ENCODE measurements at places on chromosomes 5 and 9.
A peak's percentile ranks its signal among the peaks of the same experiment; 100 is the strongest.

DNA sequence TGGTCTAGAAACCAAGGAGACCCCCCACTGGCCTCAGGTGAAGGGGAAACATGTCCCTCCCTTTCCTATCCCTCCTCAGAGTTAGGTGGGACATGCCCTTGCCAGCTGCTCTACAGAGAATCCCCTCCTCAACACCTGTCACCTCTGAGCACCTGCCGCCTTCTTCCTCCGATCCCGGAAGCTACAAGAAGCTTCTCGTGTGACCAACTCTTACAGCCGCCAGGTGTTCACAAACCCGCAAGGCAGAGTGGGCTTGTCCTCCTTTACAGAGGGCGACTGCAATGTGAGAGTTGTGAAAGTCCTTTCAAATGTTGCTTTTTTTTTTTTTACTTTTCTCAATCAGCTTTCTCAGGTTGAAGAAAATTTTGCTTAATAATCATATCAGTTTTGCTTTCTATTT lies 3.7 kb upstream of the ICE1 start:
- no peak for DNase-seq

GRCh38 chr5:170220191-170220590 lies 12.6 kb upstream of the C5orf58 start:
- no peak for DNase-seq

DNA sequence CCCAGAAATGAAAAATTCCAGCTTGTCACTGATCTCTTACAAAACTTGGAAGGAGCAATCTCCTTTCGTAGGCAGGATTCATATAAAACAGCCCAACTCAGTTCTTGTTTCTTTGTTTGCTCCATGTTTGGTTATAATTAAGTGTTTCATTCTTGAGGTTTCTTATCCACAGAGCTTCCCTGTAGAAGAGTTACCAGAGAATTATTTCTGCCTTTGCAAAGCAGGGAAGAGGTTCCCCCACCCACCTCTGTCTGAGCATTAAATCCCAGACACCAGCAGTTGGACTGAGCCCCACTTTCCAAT lies 34.1 kb upstream of the RAI14 start:
- peak; percentile 89 for DNase-seq

DNA sequence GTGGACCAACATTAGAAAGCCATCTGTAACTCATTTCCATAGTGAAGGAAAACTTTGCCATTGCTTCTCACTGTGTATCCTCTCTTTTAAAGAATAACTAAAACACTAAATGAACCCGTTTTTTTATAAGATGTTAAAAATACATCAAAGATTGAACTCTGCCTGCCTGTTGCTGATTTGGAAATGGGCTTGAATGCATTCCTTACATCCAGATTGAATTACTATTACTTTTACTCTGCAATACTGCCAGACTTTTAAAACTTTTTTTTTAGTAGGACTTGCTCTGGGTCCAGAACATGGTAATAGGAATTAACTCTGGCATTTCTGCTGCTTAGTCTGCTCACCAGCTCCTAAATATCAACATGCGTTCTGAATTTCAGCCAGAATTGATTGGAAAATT lies 176.8 kb upstream of the PAPPA start:
- DNase-seq = no peak

GRCh38 chr5:128706269-128706668 lies 168.2 kb upstream of the FBN2 start:
- DNase-seq = no peak

DNA sequence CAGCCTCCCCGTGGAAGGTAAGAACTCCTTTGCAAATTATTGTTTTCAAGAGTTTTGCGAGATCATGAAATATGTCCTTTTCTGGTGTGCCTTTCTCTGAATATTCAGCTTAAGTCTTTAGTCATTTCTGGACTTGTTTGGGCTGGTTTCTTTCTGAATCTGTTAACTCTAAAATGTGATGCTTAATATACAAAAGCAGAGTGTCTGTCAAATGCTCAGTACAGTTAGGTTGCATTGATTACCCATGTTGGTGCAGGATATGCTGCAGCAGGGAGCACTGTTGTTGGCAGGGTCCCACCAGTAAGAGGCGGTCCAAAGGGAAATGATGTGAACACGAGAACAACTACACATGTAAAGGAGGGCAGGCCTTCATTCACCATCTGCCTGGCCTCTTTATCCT lies 47.7 kb downstream of the SPTAN1 start:
- no peak for DNase-seq

- DNase-seq = no peak
These were observed 54.2 kb downstream of the LRSAM1 start for GRCh38 chr9:127505396-127506116.

DNA sequence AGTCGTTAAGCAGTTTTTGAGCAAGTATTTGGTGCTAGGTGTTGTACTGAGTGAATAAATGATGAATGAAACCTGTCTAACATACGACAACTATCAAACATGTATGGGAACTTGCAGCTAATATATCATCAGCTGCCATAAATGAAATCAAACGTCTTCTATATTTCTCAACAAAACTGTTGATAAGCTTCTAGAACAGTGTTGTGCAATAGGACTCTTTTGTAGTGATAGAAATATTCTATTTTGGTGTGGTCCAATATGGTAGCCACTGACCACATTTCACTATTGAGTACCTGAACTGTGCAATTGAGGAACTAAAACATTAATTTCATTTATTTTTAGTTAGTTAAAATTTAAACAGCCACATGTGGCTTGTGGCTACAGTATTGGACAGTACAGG lies 16.3 kb upstream of the FYB1 start:
- no peak for DNase-seq

DNA sequence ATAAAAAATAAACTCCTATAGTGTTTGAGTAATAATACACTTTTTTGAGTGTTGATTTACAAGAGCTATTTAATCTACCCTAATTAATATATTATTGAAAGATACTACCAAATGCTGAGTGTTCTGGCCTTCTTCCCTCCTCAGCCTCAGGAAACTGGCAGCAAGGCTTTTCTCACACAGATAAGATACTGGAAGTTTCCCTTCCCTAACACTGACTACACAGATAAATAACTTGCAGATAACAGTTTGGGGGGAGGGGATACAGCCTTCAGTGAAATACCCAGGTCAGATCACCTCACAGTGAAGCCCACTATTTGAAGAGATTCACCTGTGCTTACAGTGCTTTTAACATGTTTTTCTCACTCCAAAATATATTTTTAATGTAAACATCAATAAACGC lies 1.6 kb upstream of the NIPSNAP3A start:
- DNase-seq = no peak

GRCh38 chr5:1332461-1333001 lies 12.4 kb downstream of the CLPTM1L start:
- DNase-seq = no peak

DNA sequence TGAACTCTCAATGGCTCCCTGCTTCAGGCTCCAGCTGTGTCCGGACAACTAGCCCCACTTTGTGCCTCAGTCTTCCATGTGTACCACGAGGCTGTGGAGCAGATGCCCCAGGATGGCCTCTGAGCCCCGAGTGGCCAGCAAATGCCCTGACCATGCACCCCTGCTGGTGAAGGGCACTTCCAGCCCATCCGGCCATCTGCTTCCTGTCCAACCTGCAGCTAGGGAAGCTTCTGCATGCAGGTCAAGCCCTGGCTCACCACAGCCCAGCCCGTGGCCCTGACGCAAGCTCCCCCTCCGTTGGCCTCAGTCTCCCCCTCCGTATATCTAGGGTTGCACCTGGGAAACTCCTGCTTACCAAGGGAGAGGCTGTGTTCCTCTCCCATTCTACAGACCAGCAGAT lies 4.8 kb downstream of the NINJ1 start:
- no peak for DNase-seq

DNA sequence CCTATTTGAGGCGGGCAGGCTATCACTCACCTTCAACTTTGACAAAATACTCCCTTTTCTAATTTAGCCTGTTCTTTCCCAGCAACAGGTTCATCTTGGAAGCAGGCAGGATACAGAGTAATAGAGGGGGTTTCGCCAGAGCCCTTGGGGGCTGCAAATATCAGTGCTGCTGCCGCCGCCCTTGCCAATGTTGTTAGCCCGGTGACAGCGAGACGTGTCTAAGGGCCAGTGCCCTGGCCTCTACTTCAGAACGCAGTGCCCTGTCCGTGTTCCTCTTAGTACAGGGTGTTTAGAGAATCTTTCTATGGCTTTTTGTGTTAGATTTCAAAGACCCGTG lies 703 bp downstream of the FAM120AOS start:
- DNase-seq = no peak

GRCh38 chr5:96942911-96943310 lies 7.0 kb downstream of the LNPEP start:
- DNase-seq = no peak

GRCh38 chr9:123011878-123012528 lies 21.5 kb upstream of the GPR21 start:
- no peak for DNase-seq

DNA sequence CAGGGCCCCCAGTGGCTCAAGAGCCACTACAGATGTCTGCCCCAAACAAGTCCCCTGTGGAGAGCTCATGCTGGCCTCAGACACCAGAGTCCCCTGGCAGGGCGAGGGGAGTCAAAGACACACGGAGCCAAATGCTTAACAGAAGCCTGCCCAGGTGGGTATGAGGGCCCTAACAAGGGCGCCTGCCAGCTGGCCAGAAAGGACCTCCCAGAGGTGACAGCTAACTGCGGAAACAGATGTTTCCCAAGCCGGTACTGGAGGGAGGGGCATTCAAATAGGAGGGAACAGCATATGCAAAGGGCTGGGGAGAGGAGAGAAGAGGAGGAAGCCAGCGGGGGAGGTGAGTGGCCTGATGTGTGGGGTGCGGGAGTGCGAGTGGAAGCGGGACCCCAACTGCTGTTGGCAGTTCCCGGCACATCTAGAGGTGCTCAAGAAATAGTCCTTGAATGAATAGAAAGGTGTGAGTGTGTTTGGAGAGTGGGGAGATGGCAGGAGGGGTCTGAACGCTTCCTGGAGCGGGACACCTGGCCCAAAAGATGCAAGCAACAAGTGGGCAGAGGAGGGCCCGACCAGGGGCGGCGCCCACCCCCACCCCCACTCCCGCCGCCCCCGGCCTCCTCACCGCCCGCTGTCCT lies 824 bp downstream of the MXD3 start:
- no peak for DNase-seq

GRCh38 chr5:51159164-51159563 lies 224.1 kb upstream of the ISL1 start:
- no peak for DNase-seq

GRCh38 chr5:140043508-140043872 lies 391 bp upstream of the NRG2 start:
- DNase-seq = no peak

- DNase-seq = no peak
These were observed 183.3 kb downstream of the DIRAS2 start for GRCh38 chr9:90459321-90459720.

- no peak for DNase-seq
These were observed 18.5 kb upstream of the NTNG2 start for GRCh38 chr9:132143359-132143758.

GRCh38 chr5:132497488-132497997 lies 7.0 kb upstream of the IRF1 start:
- DNase-seq = peak; percentile 71

DNA sequence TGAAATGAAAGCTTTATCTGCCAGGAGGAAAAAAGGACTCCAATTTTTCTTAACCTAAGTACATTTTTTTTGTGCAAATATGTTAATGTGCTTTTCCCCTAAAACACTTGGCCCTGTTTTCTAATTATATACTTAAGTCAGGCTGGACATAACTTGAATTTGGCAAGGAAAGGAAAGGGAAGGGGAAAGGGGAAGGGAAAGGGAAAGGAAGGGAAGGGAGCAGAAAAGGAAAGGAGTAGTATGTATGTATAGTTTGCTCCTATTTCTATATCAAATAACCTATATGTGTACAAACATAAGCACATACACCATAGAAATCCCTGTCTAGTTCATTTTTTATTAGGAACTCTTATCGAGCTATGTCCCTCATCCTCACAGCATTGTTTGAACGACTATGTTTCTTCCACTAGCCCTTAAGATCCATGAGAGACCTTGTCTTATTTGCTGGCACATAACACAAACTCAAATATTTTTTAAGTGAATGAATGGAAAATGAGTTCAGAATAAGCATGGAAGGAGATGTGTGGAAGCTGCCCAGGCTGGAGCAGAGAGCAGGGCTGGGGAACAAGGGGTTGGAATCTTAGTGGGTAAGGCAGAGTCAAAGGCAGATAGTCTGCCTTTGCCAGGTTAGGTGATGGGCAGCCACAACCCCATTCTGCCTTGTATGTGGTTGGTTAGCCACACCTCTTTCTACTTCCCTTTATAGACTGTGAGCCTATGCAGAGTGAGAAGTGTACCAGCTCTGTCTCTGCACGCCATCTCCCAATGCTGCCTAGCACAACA lies 70.0 kb downstream of the KLHL3 start:
- no peak for DNase-seq

DNA sequence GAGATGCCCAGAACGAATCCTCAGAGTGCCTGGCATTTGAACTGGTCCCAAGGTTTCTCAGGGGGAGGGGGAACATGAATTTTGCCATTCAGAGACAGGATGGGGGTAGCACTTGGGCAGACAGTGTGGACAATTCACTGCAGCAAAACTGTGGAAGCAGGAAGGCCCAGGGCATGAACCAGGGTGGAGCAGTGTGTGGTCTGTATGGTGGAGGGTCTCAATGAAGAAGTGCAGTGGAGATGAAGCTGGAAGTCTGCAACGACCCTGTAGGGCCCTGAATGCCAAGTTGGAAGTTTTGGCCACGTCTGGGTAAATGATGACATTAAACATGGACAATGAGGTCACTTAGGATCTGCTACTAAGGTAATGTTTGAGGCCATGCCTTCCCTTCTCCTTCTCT lies 273.9 kb downstream of the CDK5RAP2 start:
- no peak for DNase-seq

DNA sequence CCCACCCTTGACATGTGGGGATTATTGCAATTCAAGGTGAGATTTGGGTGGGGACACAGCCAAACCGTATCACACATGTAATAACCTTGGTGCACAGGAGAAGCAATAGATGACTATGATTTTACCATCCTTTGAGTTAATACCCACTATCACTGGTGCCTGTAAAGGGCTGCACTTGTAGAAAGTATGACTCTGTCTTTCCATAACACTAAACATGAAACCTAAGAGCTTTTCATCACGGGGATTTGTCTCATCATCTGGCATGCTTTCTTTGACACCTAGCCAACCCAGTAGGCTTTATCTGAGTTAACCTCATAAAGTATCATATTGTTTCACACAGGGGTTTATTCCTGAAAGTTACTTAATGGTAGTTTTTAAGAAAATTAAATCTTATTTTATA lies 188.9 kb upstream of the TNC start:
- DNase-seq = no peak

DNA sequence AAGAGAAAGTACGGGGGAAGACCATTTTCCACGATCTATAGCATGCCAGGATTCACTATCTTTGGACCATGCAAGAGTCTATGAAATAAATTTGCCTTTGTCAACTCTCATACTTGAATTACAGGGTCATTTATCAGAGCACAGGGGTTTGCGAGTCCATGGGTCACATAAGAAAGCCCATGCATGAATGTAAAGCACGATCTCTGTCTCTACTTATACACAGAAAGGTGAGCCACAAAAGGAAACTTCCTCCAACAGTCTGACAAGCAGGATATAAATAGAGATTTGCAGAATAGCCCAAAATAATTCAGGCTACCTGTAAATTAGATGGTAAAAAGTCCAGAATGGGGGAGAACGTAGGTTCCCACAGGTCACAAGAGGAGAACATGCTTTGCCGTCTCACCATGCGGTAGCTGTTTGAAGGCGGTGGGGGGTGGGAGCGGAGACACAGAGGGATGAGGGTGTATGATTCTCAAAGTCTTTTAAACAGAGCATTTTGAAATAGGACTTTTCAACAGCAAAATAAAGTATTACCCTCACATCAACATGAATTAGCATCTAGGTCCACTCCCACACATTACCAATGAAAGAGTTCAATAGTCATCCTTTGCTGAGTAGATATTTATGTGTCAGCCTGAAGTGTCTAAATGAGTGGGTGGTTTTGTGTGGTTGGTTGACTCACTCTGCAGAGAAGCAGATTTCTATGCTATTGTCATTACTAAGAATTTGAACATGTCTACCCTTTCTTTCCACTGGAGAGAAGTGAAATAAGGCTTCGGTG lies 279.7 kb downstream of the EBF1 start:
- no peak for DNase-seq

Measured in AG09319 (cell line).